Naive thymus-derived CD4-positive, alpha-beta T cell (primary cell): ENCODE measurements at places on chromosomes 6 and 20.

GRCh38 chr6:170056278-170056711 lies 234.6 kb downstream of the DLL1 start:
- no peaks in the 10 kb centered on the region for H3K27me3 ChIP-seq
- no peak for DNase-seq
- no peak overlapping the region for H3K27ac ChIP-seq
- H3K4me1 ChIP-seq: no peaks in the 10 kb centered on the region
- H3K36me3 ChIP-seq: no peaks in the 10 kb centered on the region
- H3K4me3 ChIP-seq: no peak overlapping the region

DNA sequence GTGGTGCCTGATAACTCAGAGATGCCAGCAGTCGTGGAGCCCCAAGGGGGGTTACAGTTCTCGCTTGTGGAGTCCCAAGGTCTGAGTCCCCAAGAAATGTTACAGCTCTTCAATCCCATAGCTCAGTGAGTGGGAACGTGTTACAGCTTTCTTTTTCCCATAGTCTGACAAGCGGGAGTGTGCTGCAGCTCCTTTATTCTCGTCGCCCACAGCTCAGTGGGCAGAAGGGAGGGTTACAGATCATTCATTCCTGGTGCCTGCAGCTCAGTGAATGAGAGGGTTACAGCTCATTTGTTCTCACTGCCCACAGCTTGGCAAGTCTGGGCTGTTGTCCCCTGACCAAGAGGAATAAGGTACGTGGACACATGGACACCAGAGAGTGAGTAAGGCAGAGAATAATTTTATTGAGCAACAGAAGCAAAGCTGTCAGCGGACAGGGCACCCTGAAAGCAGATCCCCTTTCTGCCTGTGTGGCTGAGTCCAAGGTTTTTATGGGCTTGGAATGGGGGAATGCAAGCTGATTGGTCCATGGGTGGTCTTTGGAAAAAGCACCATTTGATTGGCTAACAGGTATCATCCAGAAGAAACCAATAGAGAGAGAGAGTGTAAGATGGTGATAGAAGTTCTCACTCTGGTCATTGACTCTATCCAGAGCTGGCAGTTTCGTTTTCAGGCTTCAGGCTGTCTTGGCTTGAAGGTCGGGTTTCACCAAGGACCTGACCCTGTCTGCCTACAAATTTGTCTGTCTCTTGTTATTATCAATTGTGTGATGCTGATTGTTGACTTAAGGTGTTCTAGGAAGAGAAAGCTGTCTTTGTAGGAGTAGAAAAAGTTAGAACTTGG lies 16.4 kb downstream of the RNF217 start:
- DNase-seq: no peak
- no peaks in the 10 kb centered on the region for H3K27me3 ChIP-seq
- no peak overlapping the region for H3K4me3 ChIP-seq
- H3K4me1 ChIP-seq: no peaks in the 10 kb centered on the region
- no peaks in the 10 kb centered on the region for H3K36me3 ChIP-seq

GRCh38 chr20:15241681-15242080 lies 904.3 kb upstream of the FLRT3 start:
- DNase-seq: no peak
- H3K4me1 ChIP-seq: no peaks in the 10 kb centered on the region
- H3K27me3 ChIP-seq: no peaks in the 10 kb centered on the region
- no peaks in the 10 kb centered on the region for H3K36me3 ChIP-seq
- H3K27ac ChIP-seq: no peak overlapping the region

GRCh38 chr20:23138682-23139081 lies 52.6 kb upstream of the CD93 start:
- DNase-seq: no peak
- H3K4me1 ChIP-seq: no peaks in the 10 kb centered on the region
- no peaks in the 10 kb centered on the region for H3K27me3 ChIP-seq
- H3K27ac ChIP-seq: no peak overlapping the region

GRCh38 chr20:21840991-21841390 lies 135.5 kb downstream of the PAX1 start:
- H3K27me3 ChIP-seq: no peaks in the 10 kb centered on the region
- no peak for DNase-seq
- no peak overlapping the region for H3K27ac ChIP-seq

DNA sequence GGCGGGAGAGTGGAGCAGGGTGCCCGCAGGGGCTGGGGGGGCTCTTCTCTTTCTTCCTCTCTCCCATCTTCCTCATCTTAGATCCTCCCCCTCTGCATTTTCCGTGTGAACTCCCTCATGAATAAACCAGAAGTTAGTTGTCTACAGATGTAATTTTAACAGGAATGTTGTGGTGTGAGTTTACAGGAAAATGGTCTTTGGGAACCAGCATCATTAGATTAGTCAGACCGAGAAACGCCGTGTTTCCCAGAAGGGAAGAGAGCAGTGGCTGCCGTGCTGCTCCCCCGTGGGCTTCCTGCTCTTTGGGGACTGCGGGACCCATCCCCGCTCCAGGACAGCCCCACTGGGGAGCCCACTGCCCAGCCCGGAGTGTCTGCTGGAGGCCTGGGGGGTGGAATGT lies 3.4 kb downstream of the MYT1 start:
- no peak for DNase-seq
- H3K4me1 ChIP-seq: no peaks in the 10 kb centered on the region
- no peak overlapping the region for H3K27ac ChIP-seq
- no peaks in the 10 kb centered on the region for H3K36me3 ChIP-seq
- H3K4me3 ChIP-seq: no peak overlapping the region
- H3K27me3 ChIP-seq: no peaks in the 10 kb centered on the region

- no peak for DNase-seq
- H3K4me1 ChIP-seq: peaks cover 9% of the 10 kb centered on the region
- no peak overlapping the region for H3K4me3 ChIP-seq
- H3K27ac ChIP-seq: no peak overlapping the region
- no peaks in the 10 kb centered on the region for H3K27me3 ChIP-seq
These were observed 64.4 kb downstream of the PSMG4 start for GRCh38 chr6:3323148-3323547.

GRCh38 chr20:50519036-50519762 lies 9.0 kb downstream of the PTPN1 start:
- peaks cover 81% of the 10 kb centered on the region for H3K4me1 ChIP-seq
- H3K27me3 ChIP-seq: no peaks in the 10 kb centered on the region
- no peaks in the 10 kb centered on the region for H3K36me3 ChIP-seq
- H3K27ac ChIP-seq: peak overlapping the region; percentile 62

DNA sequence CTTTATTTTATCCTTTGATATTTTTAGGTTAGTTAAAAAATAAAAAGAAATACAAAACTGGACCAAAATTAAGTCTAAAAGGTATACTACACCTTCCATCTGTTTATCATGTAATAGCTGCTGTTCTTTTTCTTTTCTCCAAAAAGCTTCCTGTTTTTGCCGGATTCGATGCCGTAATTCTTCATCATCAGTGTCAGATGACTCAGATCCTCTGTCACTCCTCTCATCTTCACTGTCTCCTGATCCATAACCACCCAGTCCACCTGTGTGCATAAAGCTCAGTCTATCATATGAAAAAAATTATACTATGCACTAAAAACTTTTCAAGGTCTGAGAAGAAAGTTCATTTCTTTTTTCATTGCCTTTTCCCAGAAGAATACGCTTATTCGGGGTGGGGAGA lies 8.5 kb upstream of the COQ3 start:
- H3K27ac ChIP-seq: no peak overlapping the region
- H3K4me1 ChIP-seq: no peaks in the 10 kb centered on the region
- no peak overlapping the region for H3K4me3 ChIP-seq
- peaks cover 33% of the 10 kb centered on the region for H3K36me3 ChIP-seq
- no peak for DNase-seq
- no peaks in the 10 kb centered on the region for H3K27me3 ChIP-seq

DNA sequence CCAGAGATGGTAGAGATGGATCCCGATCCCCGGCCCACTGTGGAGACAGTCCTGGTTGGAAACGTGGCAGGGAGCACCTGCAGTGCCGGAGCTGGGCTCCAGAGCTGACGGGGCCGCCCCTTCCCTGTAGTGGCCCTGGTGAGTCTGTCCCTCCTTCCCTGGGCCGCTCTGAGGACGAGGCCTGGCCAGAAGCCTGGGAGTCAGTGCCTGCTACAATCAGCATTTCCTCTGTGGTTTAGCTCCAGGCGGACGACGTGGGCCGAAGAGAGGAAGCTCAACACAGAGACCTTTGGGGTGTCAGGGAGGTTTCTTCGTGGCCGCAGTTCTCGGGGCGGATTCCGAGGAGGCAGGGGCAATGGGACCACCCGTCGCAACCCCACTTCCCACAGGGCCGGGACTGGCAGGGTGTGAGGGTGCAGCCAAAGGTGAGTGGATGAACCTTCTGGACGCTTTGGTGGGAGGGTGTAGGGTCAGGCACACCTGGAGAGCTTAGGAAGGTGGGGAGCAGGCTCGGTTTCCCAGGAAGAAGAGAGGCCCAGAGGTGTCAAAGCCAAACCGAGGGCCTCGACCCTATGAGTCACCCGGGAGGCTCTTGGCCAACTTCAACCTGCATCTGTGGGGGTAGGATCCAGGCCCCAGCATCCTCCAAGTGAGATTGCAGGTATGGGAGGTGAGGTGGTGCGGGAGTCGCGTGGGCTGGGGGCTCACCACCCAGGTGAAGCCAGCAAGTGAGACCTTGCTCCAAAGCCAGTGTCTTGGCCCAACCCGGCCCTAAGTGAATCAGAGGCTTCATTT lies 9.9 kb downstream of the PSMA7 start:
- H3K36me3 ChIP-seq: peaks cover 41% of the 10 kb centered on the region
- peak overlapping the region; percentile 40 for H3K27ac ChIP-seq
- H3K27me3 ChIP-seq: no peaks in the 10 kb centered on the region
- H3K4me1 ChIP-seq: no peaks in the 10 kb centered on the region
- no peak overlapping the region for H3K4me3 ChIP-seq

DNA sequence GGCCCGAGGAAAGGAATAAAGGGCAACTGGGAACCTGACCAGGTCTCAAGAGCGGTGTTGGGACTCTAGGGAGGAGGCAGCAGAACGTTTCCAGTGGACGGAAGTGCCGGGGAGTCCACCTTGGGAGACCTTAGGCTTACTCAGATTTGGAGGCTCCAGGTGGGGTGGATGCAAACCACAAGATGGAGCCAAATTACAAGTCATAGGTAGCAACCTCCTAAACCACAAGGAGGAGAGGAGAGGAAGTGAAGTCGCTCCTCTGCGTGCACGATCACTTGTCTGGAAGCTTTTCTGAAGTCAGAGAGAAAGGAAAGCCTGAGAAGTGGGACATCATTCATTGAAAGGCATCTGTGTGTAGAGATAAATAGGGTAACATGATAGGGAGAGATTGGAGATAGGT lies 9.3 kb downstream of the HLA-DOA start:
- H3K27me3 ChIP-seq: no peaks in the 10 kb centered on the region
- no peak overlapping the region for H3K4me3 ChIP-seq
- no peak overlapping the region for H3K27ac ChIP-seq
- no peaks in the 10 kb centered on the region for H3K4me1 ChIP-seq
- no peaks in the 10 kb centered on the region for H3K36me3 ChIP-seq

DNA sequence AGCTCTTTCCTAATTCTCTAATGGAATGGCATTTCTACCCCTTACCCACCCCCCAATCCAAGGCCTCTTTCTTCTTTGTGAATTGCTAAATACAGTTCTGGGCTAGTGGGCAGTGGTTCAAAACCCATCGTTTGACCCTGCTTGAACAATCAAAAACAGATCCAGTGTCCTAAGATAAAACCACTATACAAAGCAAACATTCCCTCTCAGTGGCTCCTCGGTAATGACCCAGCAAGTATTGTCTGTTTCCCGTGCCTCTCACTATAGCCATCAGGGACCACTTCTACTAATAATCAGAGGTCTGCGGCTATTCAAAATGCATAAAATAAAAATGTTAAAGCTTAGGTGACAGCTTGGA lies 143.5 kb upstream of the AKAP12 start:
- H3K36me3 ChIP-seq: no peaks in the 10 kb centered on the region
- H3K27ac ChIP-seq: no peak overlapping the region
- H3K4me1 ChIP-seq: no peaks in the 10 kb centered on the region
- DNase-seq: no peak
- H3K4me3 ChIP-seq: no peak overlapping the region

DNA sequence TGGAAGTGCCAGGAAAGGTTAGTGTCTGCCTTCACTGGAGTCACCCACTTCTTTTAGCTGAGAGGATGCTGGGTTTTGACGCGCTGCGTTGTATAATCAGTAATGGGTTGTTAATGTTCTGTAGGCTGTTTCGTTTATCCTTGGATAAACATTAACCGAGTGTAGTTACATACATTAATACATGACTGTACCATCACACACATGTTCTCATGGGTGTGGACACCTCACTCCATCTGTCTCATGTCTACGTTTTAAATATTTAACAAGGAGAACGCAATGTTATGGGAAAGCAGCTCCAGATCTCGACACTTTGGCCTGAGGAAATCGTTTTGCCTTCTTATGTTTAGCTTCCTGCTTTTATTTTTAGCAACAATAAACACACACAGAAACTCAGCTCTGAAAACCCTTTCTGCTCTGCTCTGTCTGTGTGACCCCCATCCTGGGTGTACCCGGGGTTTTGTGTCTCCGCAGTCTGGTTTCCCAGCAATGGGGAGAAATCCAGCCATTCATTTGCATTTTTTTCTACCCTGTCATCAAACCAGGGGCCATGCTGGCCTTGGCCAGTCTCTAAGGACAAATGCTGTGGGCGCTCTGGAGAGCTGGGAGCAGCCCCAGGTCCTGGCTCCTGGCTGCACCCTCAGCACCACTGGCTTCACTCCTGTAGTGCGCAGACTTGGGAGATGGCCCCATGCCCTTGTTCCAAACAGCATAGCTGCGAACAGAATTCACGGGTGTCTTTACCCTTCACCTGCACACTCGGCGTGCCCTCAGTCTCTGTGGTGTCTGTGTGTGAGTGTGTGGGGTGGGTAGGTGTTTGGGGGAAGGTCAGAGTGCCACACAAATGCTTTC lies 110.8 kb downstream of the ERMARD start:
- H3K4me3 ChIP-seq: no peak overlapping the region
- H3K27me3 ChIP-seq: no peaks in the 10 kb centered on the region
- peaks cover 1% of the 10 kb centered on the region for H3K4me1 ChIP-seq

- peak overlapping the region; percentile 73 for H3K4me3 ChIP-seq
- no peak for DNase-seq
- peak overlapping the region; percentile 91 for H3K27ac ChIP-seq
- peaks cover 20% of the 10 kb centered on the region for H3K4me1 ChIP-seq
- no peaks in the 10 kb centered on the region for H3K36me3 ChIP-seq
These were observed 32.2 kb downstream of the RREB1 start for GRCh38 chr6:7139835-7140470.
